ENCODE measurements at places on chromosomes 6 and 20. TPM values are rescaled to one million over a fixed set of nuclear protein-coding genes. Genes with fewer than 3 reads are reported as not detected.

GRCh38 chr6:33118525-33119123 is 42.8 kb downstream of the HLA-DPB1 start:
- peak; percentile 64 for DNase-seq
- H3K27me3 ChIP-seq = peaks cover 17% of the 10 kb centered on the region
- H3K4me3 ChIP-seq = no peak overlapping the region
- no peaks in the 10 kb centered on the region for H3K36me3 ChIP-seq

DNA sequence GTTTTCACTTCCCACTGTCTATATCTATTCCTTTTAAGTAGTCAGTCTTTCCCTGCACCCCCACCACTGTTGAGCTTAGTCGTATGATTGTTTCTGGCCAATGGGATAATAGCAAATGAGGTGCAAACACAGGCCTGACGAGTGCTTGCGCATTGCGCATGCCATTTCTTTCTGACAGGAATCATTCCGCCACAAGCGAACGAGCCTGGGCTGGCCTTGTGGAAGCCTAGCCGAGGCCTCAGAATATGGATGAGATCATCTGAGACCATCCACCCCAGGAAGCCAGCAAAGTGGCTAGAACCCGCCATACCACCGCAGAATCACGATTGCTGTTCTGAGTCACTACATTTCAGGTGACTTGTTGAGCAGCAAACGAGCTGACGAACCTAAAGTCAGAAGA is 52.2 kb upstream of the PRL start:
- no peaks in the 10 kb centered on the region for H3K36me3 ChIP-seq
- DNase-seq = no peak
- H3K4me1 ChIP-seq = peaks cover 3% of the 10 kb centered on the region
- H3K27ac ChIP-seq = no peak overlapping the region
- H3K4me3 ChIP-seq = no peak overlapping the region

DNA sequence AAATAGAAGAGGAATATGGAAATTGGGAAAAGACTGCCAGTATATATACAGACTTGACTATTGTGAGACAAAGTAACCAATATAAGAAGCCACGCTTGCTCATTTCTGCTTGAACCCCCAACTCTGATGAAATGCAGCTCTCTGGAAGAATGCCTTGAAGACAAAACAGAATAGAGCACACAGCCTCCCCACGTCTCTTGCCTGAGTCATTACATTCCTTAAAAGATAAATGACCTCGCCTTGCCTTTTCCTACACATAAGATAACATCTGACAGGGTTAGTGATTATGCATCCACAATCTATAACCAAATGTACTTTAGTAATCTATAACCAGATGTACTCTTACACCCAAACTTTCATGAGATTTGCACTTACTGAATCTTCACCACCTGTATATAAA is 141.1 kb upstream of the EEF1E1 start:
- no peak for DNase-seq
- no peak overlapping the region for H3K27ac ChIP-seq
- H3K36me3 ChIP-seq = no peaks in the 10 kb centered on the region

DNA sequence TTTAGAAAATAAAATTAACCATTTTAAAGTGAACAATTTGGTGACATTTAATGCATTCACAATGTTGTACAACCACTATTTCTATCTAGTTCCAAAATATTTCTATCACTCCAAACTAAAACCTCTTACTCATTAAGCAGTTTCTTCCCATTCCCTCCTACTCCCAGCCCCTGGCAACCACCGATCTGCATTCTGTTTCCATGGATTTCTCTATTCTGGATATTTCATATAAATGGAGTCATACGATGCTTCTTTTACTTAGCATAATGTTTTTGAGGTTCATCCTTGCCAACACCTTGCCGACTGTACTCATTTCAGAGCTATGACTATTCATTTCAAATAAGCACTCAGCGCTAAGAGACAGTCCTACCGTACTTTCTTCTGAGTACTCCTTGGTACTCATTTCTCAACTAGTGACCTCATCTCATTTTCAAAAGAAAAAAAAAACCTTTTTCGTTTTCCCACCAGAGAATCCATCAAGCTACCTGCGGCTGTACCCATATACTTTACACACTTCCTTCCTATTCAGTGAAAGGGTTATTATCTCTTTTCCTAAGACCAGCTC is 259.2 kb downstream of the UTRN start:
- H3K27ac ChIP-seq = no peak overlapping the region
- no peak overlapping the region for H3K4me3 ChIP-seq
- no peaks in the 10 kb centered on the region for H3K27me3 ChIP-seq
- peaks cover 99% of the 10 kb centered on the region for H3K36me3 ChIP-seq
- DNase-seq = no peak

- peak overlapping the region; percentile 93 for H3K4me3 ChIP-seq
- no peaks in the 10 kb centered on the region for H3K27me3 ChIP-seq
- H3K4me1 ChIP-seq = peaks cover 64% of the 10 kb centered on the region
Measured at GRCh38 chr6:7108964-7109836, 1.4 kb downstream of the RREB1 start.

DNA sequence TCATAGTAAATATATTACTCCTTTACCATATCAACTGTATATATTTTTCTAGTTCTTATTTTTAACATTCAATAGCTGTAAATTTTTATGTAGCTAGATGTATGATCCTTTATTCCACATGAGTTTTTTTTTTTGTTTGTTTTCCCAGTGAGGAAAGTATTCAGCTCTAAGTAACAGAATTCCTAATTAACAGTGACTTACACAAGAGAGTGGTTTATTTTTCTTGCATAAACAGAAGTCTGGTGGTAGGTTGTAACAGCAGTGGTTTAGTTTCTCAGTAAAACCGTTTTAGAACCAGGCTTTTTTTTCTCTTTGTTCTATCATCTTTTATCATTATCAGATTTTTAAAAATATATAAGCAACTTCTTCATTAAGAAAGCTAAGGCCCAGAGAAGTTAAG is 116.9 kb upstream of the FLRT3 start:
- H3K4me3 ChIP-seq = no peak overlapping the region
- H3K27ac ChIP-seq = no peak overlapping the region
- no peaks in the 10 kb centered on the region for H3K27me3 ChIP-seq
- H3K4me1 ChIP-seq = no peaks in the 10 kb centered on the region
- H3K36me3 ChIP-seq = no peaks in the 10 kb centered on the region

- no peak overlapping the region for H3K4me3 ChIP-seq
- no peaks in the 10 kb centered on the region for H3K36me3 ChIP-seq
- no peak for DNase-seq
Measured at GRCh38 chr6:28635547-28636158, 110.0 kb downstream of the GPX5 start.

- no peak overlapping the region for H3K27ac ChIP-seq
- H3K36me3 ChIP-seq = no peaks in the 10 kb centered on the region
- H3K27me3 ChIP-seq = no peaks in the 10 kb centered on the region
- DNase-seq = no peak
- H3K4me3 ChIP-seq = no peak overlapping the region
- peaks cover 21% of the 10 kb centered on the region for H3K4me1 ChIP-seq
Measured at GRCh38 chr6:14207448-14207847, 89.9 kb downstream of the CD83 start.

- no peak overlapping the region for H3K27ac ChIP-seq
- H3K4me1 ChIP-seq = no peaks in the 10 kb centered on the region
- no peak overlapping the region for H3K4me3 ChIP-seq
- DNase-seq = no peak
- no peaks in the 10 kb centered on the region for H3K27me3 ChIP-seq
- H3K36me3 ChIP-seq = no peaks in the 10 kb centered on the region
Measured at GRCh38 chr6:170112583-170112860, 178.4 kb downstream of the DLL1 start.

The C20orf144 gene
- polyA plus RNA-seq = not detected

All from CD14-positive monocyte (primary cell).